CD4-positive, CD25-positive, alpha-beta regulatory T cell (primary cell): ENCODE measurements at places on chromosomes 12 and 14. TPM values are rescaled to one million over a fixed set of nuclear protein-coding genes. Genes with fewer than 3 reads are reported as not detected.

The NID2 gene
- not detected for total RNA-seq

The NOVA1 gene
- 0.39 TPM for total RNA-seq

The P2RX7 gene
- total RNA-seq = 23.5 TPM

The C3AR1 gene
- total RNA-seq = 2.7 TPM

The NPFF gene
- total RNA-seq = not detected

The TESPA1 gene
- total RNA-seq = 93.8 TPM

The PIWIL1 gene
- not detected for total RNA-seq

The RPL36AL gene
- total RNA-seq = 240 TPM

The GLI1 gene
- total RNA-seq = 0.47 TPM

DNA sequence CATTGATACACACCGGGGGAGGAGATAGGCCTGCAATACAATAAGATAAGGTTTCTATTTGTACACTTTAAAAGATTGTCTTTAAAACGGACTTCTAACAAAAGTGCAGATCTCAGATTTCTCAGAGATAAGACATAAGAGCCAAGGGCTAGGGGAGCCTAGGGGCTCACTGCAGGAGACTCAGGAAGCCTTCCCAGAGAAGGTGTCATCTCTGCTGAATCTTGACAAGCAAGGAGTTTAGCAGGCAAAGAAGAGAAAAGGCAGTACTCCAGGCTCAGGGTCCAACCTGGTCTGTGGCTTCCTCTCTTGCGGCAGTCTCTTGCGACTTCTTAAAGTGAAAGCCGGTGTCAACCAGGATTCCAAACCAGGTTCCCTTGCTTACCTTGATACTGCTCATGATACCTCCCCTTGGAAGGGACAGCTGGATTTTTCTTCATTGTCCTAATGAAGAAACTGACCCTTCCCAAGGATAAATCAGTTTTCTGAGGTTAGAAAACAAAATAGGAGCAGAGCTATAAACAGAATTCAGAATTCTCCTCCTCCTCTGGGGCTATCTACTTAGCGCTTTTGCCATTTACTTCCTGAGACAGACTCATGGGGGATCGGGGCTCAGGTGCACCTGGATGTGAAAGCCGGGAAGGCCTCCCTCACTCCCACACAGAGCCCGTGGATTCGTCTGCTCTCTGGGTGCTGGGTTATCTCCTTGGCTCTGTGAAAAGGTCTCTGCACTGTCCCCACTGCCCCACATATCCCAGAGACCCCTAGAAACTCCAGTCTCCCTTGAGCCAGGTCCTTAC lies 1.7 kb upstream of the SCNN1A start:
- no peak for DNase-seq

DNA sequence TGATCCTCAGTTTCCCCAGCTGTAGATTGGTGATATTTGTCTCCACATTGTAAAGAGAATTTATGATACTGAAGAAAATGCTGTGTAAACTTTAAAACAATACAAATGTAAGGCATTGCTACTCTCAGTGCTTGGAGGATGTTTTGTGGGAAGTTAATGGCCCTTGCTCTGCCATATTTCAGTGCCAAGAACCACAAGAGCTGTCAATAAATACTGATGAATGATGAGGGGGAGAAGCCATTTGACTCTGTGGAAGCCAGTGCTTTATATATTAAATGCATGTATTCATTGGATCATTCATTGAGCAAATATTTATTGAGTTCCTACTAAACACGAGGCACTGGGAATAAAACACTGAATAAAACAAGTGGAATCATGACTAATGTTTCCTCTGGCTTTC lies 30.8 kb downstream of the CACNA1C start:
- no peak for DNase-seq

- DNase-seq = no peak
Observed at GRCh38 chr12:12372946-12373722, 16.3 kb downstream of the BORCS5 start.

DNA sequence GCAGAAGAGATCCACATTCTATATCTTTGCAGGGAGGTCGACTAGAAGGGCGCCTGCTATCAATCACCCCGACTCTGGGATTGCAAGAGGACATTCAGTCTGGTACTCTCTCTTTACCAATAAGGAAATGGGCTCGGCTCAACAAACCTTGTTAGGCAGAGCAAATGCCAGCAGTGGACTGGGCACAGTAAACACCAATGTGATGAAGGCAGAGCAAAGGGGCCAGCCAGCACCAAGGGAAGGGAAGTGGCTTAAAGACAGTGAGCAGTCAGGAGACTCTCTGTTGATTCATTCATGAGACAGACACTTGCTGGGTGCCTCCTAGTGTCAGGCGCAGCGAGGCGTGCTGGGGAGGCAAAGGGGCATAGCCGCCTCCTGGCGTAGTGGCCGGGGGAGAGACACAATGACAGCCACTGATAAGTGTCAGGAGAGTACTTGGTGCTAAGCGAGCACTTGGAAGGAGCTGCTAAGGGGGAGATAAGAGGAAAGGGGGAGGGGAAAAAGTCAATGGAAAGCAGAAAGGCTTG lies 34.1 kb downstream of the TMCC3 start:
- no peak for DNase-seq

DNA sequence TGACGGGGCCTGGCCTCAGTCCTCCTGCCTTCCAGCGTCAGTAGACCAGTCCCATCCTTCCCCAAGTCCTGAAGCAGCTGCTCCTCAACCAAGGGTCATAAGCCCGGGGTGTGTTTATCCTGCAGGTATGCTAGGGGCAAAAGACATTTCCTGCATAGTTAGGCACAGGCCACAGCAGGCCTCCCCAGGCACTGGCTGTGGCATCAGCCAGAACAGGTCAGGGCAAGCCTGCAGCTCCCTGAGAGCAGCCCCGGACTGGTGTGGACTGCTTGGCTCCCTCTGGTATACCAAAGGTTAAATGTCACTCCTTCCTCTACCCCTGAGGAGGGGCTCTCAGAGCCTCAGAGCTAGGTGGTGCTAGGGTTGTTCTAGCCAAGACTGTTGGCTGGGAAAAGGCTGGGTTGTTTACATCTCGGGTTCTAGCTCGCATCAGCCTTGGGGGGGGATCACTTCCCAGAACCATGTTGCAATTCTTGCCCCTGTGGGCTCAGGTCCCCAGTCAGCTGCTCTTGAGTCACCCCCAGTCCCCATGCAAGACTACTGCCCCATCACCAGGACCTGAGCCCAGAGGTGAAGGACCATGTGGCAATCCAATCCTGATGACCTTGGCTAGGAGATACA lies 2.9 kb downstream of the MMP14 start:
- no peak for DNase-seq

GRCh38 chr14:89324501-89325298 lies 92.3 kb downstream of the FOXN3 start:
- DNase-seq = no peak

DNA sequence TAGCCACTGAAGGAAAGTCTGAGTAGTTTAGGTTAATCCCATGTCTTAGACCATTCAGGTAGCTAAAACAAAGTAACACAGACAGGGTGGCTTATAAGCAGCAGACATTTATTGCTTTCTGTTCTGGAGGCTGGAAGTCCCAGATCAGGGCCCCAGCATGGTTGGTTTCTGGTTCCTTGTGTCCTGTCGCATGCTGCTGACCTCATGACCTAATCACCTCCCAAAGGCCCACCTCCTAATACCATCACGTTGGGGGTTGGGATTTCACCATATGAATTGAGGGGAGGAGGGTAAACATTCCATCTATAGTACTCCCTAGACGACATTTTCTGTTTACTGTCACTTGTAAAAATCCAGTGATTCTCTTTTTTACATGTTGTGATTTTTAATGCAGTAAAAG lies 148.6 kb downstream of the FBXL14 start:
- no peak for DNase-seq
